ENCODE measurements at places on chromosomes 11 and 22.

DNA sequence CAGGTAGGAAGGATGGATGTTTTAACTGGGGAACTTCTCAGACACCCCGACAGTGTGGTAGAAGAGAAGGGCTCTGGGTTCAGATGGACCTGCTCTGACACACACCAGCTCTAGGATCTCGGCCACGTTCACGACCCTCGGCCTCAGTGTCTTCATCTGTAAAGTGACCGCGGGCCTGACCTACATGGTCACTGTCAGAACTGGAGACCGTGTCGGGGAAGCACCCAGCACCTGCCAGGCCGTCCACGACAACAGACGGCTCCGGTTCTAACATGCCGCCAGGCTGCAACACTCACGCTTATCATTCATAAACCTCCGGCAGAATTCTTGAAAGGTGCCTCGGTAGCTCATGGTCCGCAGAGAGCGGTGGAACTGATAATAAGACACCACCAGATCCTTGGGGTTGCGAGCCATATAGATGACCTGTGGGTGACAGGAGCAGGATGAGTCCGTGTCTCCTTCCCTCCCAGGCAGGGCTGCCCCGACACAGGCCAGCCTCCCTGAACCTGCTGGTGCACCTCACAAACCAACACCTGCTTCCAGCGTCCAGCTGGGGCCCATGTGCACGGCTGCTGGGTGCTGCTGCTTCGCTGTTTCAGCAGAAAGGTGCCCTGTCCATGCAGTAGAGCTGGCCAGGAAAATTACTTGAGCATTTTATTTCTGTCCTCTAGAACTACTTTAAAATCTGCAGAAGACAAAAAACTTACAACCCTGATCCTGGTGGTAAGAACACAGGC is 23.6 kb downstream of the SULT4A1 start:
- DNase-seq = no peak

GRCh38 chr11:29019960-29020683 is 911.9 kb downstream of the METTL15 start:
- DNase-seq = no peak

GRCh38 chr22:44462246-44463010 is 35.6 kb downstream of the RTL6 start:
- DNase-seq = no peak

DNA sequence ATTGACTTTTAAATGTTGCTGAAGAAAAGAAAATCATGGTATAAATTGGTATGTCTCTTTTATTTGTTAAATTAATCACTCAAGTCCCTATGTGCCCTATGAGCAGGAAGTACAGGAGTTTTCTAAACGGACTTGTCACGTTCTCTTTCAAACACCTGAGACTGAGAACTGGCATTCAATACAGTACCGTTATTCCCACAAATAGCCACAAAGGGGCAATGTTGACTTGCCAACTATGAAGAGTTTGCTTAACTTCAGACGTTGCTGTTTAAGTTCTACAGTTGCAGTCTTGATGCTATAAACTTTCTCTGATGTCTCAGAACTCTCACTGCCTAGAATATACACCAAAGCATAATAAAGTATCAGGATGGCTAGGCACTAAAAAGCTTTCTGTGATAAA is 7.6 kb downstream of the OR56A1 start:
- DNase-seq = no peak

DNA sequence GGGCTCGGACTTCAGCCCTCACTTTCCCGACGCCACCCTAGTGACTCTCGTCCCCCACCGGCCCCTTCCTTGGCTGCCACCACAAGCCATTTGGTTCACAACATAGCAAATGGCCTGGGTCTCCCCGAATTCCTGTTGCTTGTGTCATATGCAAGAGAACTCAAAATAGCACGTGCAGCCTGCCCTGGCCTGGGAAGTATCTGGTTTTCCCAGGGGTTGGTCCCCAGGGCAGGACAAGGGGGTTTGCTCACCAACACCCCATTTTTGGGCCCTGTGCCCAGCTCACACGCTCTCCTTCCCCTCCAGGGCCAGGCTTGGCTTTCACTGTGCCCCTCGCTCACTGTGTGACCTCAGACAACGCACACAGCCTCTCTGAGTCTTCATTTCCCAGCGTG is 12.8 kb upstream of the TPCN2 start:
- no peak for DNase-seq

- no peak for DNase-seq
Observed at GRCh38 chr11:43687120-43687791, 6.7 kb downstream of the HSD17B12 start.

DNA sequence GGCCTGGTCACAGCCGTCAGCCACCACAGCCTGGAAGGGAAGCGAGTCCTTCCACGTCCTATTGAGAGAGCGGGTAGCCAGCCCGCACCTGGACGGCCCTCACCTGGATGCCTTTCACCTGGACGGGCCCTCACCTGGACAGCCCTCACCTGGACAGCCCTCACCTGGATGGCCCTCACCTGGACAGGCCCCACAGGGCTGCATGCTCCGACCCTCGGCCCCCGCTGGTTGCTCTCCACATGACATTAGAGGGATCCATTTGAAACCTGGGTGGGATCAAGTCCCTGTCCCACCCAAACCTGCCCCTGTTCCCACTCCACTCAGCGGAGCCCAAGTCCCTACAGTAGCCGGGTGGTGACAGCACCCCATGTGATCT is 3.7 kb downstream of the C1QTNF6 start:
- DNase-seq = no peak

DNA sequence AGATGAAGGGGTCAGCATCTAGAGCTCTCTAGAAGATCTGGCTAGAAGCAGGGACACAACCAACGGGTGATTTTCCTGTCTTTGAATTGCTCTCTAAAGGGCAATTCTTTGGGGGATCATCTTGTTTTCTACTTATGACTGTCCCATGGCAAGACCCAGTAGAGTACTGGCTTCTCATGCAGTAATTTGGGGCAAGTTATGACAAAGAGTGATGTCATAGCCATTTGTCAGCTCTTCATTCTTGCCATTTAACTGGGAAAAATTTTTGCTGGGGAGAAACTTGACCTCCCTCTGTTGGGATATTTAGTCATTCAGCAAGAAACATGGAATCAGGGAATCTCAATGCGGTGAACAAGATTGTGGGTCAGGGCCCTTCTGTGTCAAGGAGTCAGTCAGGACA is 80.4 kb downstream of the SLC1A2 start:
- no peak for DNase-seq

- no peak for DNase-seq
Observed at GRCh38 chr22:45185718-45186514, 22.2 kb downstream of the NUP50 start.

DNA sequence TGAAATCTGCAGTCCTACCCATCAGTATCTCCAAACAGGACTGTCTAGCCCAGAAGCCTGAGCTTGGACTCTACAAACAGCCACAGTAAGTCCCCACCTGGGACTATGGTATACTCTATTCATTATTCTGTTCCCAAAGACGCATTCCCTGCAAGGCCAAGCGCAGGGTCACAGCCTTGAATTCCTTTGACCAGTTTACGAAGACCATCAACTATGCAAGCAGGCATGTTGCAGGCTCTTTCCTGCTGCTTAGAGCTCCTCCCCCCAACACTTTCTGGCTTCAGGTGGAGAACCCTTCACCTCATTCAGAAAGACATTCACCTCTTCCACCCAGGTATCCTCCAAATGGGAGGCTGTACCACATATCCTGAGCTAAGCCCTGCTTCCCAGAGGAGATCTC is 62.5 kb downstream of the TIMP3 start:
- DNase-seq = no peak

- no peak for DNase-seq
Observed at GRCh38 chr11:87820011-87820410, 355.2 kb downstream of the RAB38 start.

DNA sequence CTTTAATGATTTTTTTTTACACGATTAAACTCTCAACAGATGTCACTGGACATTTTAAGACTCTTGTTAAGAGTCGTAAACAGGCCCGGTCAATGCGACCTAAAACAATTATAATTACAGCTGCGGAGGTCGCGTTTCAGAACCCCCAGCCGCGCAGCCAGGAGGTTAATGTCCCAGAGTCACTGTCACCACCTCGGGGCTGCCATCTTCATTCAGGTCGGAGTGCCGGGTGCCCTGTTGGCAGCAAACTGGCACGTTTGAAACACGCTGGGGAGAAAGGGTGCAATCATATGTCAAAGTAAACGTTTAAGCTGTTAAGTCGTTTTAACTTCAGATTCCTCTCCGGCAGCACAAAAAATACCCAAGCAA is 711 bp upstream of the PHF21B start:
- no peak for DNase-seq

DNA sequence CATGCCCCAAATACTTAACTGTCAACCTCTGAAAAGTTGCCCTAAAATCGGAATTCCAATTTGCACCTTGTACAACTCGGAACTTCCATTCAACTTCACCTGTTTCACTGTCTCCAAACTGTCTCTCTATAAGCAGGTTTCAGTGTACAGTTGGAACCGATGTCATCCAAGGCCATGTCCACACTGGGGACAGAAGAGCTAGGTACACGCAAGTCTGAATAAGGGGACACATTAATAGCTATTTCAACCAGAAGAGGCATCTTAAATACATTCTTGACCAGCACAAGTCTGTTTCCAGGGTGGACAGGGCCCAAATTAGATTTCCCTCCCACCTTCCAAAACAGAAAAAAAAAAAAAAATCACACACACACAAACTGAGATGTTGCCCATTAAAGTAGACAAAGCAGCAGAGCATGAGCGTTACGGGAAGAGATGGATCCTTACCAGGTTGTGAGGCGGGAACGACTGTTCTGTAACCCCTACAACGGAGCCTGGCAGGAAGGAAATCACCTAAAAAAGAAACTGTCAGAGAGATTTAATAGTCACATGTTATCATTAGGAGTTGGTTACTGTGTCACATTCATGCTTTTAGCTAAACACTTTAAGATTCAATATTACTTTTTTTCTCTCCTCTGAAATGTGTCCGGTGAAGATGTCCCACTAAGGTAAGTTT is 1.7 kb downstream of the CREBZF start:
- no peak for DNase-seq

DNA sequence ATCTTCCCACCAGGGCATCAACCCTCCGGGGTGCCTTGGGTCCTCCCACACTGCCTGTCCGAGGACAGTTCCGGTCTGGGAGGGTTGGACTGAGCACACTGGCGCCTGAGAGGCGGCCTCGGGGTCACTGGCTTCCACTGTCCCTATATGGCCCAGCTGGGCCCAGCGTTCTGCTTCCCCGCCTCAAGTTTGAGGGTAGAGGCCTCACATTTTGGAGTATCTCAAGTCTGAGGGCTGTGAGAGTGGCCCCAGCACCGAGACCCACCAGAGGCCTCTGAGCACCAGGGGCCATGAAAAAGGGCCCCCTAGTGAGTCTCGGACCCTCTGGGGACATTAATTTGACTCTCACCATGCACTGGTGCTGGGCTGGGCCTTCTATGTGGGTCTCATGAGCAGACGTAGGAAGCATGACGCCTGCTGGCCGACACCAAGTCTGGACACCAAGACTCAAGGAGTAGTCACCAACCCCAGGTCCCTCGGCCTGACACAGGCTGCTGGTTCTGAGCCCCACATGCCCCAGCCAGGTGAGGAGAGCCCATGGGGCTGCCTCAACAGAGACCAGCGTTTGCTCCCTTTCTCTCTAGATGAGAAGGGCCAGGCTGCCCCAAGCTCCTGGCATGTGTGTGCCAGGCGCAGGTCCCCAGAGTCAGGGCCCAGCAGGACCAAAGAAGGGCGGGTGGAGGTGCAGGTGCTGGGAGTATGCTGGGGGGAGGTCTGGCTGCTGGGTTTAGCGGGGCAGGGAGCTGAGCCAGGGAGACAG is 27.5 kb downstream of the ARVCF start:
- no peak for DNase-seq

GRCh38 chr11:79447038-79447786 is 6.4 kb upstream of the TENM4 start:
- DNase-seq = no peak

GRCh38 chr11:45949992-45950407 is 27.5 kb downstream of the LARGE2 start:
- DNase-seq = no peak

DNA sequence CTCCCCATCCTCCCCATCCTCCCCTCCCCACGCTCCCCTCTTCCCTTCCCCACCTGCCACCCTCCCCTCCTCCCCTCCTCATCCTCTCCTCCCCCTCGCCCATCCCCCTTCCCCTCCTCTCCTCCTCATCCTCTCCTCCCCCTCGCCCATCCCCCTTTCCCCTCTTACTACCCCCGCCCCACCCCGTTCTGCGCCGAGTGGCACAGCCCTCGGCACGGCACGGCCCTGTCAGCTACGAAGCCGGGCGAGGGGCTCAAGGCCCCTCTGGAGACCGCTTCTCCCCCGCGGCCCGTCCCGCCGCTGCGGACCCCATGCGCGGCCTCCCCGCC is 449.9 kb downstream of the OPCML start:
- peak; percentile 72 for DNase-seq
